GM18507 (cell line): ENCODE measurements at places on chromosomes 11 and 22.

DNA sequence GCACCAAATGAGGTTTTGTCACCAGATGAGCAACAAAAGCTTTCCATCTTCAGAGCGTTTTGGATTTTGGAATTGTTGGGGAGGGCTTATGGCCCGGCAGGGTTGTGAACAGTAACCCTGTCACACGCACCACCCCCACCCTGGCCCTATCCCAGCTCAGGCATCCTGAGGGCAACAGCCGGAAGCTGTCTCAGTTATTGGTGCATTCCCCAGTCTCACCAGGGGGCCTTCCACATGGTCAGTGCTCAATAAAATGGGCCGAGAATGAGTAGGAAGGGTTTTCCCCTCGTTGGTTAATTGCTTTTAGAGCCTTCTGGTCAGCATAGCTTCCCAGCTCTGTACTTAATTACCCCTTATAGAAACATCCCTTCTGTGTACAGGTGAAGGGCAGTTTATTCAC is 46.0 kb downstream of the LRP5 start:
- no peak for DNase-seq

GRCh38 chr11:134358165-134358855 is 26.5 kb downstream of the GLB1L2 start:
- no peak for DNase-seq

GRCh38 chr11:17135916-17136683 is 58.6 kb upstream of the RPS13 start:
- DNase-seq, result no peak

GRCh38 chr11:128148208-128148607 is 439.1 kb downstream of the ETS1 start:
- DNase-seq, result no peak

DNA sequence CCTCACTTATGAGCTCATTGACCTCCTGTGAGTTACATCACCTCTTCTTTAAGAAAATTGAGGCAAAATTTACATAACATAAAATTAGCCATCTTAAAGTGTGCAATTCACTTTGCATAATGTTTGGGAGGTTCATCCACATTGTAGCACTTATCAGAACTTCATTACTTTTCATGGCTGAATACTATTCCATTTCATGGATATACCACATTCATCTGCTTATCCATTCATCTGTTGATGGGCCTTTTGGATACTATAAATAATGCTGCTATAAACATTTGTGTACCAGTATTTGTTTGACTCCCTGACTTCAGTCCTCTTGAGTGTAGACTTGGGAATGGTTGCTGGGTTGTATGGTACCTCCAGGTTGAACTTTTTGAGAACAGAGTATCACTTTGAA is 103.4 kb downstream of the TP53I11 start:
- DNase-seq, result no peak

DNA sequence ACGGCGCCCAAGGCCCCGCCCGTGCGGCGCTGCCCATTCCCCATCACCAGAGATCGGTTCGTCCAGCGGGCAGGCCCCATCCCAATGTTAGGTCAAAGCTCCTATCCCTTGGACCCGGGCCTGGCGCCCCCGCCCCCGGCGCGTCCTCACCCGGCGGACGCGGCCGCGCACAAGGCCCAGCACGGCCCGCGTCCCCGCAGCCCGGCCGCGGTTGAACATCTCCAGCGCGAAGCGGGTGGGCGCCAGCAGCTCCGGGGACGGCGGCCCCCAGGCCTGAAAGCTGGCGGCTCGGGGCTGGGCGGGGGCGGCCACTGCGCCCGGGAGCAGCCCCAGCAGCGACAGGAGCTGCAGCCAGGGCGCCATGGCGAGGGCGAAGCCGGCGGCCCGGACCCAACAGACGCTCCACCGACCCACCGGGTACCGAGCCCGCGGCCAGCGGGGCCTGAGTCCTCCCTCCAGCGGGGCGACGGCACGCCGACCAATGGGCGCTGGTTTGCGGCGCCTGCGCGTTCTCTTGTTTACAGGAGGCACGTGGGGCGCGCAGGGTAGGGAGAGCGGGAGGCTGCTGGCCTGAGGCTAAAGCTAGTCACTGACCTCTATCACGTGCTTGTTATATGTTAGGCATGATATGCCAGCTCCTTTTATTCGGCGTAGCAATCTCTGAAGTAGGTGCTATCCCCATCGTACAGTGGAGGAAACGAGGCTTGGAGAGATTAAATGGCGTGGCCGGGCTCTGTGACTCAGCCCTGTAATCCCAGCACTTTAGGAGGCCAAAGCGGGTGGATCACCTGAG is at the start of gene CTSF:
Gene CTSF, minus strand, starts transcription at position 483 of the 793 bp plus-strand sequence. Its CDS starts 120 bp downstream, at position 363.
- DNase-seq, result peak; percentile 76

DNA sequence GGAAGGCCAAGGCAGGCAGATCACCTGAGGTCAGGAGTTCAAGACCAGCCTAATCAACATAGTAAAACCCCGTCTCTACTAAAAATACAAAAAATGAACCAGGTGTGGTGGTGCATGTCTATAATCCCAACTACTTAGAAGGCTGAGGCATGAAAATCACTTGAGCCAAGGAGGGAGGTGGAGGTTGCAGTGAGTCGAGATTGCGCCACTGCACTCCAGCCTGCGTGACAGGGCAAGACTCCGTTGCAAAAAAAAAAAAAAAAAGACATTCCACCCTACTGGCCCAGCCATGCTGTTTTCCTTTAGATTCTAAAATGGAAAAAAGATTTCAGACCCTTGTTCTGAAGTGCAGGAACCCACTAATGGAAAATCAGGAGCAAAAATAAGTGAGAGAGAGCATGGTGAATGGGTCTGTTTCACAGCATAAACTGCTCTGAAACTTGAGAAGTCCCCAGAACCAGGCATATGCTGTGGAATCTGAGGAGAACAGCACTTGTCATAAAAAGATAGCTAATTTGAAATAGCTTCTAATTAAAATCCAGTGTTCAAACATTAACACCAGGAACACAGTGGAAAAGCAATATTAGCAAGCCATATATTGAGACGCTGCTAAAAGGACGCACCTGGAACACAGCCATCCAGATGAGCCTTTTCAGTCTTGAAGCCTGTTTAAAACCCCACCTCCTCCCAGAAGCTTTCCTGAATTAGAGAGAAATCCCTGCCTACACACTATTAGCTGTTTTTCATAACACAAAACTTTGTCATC is 66.3 kb upstream of the CHRM4 start:
- no peak for DNase-seq

DNA sequence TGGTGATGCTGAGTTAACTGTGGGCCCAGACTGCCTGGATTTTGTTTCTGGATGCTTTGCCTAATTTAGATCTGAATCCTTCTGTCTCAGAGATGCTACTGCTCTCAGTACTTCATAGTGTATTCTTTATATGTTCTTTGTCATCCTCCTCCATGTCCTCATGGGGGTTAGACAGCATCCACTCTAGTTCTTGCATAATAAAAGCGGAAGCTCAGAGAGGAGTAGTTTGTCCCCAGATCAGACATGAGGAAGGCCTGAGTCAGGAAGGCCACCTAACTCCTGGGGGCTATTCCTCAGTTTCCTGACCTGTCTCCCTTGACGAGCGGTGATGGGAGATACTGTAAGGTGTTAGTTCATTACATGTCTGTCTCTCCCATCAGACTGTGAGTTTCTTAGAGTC is 90.2 kb downstream of the SCN3B start:
- DNase-seq, result no peak

GRCh38 chr11:127632546-127632945 is 632.0 kb upstream of the KIRREL3 start:
- DNase-seq, result no peak

DNA sequence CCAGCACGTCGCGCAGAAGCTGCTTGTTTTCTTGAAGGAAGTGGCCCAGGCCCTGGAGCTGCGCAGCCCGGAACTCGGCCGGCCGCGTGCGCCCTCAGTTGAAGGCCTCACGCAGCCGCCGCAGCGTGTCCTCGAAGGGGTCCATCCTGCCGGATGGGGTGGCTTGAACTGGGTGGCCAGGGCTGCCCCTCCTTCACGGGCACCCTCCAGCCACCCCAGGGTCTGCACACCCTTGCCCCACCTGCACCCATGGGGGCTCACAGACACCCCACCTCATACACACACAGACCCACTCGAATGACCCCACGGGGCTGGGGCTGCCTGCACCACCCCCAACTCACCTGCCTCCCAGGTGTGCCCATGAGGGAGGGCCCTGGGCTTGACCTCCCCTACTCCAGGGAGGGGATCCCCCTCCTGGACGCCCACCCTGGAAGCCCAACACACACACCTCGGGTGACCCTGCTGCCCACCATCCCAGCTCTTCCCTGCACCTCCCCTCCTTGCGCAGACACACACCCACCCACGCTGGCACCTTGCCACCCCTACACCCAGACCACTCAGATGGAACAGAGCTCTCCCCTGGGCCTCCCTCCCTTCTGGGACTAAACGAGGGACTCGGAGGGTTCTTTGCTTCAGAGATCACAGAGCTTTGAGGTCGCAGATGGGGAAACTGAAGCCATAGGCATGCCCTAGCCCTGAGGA is 6.8 kb downstream of the ALDH3B2 start:
- DNase-seq, result no peak

DNA sequence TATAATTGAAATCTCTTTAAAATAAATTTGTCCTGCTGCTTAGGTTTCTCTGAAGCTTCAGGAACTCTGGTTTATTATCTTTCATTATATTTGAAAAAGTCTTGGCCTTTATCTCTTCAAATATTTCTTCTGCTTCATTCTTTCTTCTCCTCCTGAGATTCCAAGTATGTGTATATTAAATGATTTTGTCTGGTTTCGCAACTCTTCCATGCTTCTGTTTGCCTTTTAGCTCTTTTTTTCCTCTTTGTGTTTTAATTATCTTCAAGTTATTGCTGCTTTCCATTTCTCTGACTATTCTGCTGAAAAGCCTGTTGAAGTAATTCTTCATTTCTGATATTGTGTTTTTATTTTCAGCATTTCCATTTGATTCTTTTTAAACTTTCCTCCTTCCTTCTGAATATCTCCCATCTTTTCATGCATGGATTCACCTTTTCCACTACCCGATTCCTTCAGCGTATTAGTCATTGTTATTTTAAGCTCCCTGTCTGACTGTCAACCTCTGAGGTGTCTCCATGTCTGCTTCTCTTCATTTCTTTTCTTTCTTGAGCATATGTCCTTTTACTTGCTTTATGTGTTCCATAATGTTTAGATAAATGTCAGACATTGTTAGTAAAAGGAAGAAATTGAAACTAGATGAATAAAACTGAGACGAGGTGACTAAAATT is 46.6 kb upstream of the CTSC start:
- no peak for DNase-seq

- DNase-seq, result no peak
Observed at GRCh38 chr22:26848244-26848920, 191.0 kb downstream of the MIAT start.

GRCh38 chr22:19431649-19432132 is at the start of gene HIRA:
HIRA (minus strand) TSS chr22:19431733; CDS start chr22:19431476, 257 bp downstream.
- DNase-seq, result peak; percentile 69

- no peak for DNase-seq
Observed at GRCh38 chr11:77879218-77879617, 58.3 kb downstream of the AAMDC start.

GRCh38 chr11:111604392-111605009 is 2.3 kb downstream of the SIK2 start:
- no peak for DNase-seq

GRCh38 chr22:46707305-46707704 is 30.7 kb downstream of the CERK start:
- DNase-seq, result no peak

GRCh38 chr11:71948314-71949027 is 19.6 kb downstream of the RNF121 start:
- no peak for DNase-seq

GRCh38 chr11:67290801-67291200 is 1.7 kb downstream of the ANKRD13D start:
- DNase-seq, result no peak

DNA sequence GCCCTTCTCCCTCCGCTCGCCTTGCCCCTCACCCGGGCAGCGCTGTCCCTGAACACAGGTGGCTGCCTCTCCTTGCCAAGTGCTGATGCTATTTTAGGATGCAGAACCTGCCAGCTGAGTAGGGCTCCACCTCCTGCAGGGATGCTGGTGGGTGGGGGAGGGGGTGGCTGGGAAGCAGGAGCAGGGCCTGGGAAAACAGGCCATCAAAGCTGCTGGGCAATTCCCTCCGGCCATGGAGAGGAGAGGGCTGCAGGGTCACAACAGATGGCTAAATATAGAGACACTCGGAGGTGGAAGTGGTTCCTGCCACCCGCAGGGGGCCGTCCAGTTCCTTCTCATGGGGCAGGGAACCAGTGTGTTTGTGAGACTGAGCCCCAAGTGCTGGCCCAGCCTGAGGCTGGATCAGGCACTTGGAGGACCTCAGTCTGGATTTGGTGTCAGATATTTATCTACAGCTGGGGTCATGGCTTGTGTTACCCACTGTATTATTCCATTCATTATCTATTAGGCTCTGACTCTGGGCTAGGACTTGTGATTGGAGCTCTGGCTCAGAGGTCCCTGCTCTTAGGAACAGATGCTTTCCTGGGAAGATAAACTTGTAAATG is 59.6 kb downstream of the LRRC32 start:
- no peak for DNase-seq

DNA sequence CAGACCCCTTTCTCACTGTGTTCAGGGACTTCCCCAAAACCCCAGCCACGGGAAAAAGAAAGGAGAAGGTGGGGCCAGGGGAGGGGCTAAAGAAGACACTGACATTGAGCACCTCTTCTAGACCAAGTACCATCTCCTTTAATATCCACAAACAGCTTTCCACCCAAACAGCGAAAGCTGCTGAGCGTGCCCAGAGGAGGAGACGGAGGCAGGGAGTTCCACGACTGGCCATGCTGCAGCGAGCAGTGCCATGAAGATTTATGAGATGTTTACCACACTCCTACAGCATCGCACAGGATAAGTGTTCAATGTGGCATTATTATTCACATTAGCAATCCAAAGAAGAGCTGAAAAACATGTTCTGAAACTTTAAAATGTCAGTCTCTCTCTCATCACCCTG is 127.4 kb downstream of the LARGE1 start:
- DNase-seq, result no peak

DNA sequence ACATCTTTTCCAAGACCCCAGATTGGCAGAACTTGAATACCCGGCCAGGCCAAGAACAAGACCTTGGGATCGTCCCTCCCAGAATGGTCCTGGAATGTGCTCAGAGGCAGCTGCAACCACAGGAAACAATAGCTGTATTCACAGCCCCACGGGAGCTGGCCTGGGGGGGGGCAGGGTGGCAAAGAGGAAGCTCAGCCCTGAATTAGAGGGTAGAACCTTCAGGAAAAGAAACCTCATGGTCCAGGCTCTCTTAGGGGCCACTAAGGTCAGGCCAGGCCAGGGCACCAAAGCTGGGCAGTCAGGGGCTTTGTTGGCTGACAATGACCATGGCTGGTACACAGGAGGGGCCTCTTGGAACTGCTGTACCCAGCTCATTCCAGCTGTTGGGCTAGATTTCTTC is 17.3 kb downstream of the RPL27A start:
- DNase-seq, result no peak

DNA sequence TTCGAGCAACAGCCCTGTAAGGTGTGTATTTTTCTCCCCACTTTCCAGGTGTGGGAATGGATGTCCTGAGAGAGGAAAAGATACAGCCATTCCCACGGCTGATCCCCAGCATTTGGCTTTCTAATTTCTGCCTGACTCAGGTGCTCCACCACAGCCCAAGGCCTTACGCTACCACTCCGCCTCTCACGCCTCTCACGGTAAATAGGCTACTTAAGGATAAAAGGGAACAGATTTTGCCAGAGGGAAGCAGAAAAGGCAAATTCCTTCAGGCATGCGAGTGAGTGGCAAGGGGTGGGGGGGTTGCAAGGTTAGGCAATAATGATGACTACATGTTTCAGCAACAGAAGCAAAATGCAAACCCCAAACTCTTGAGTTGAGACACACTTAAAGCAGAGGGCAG is 9.2 kb downstream of the PVALB start:
- no peak for DNase-seq
